ENCODE measurements at places on chromosomes 7 and 10.

GRCh38 chr10:84356928-84357327 is 28.5 kb downstream of the CCSER2 start:
- no peak for DNase-seq

DNA sequence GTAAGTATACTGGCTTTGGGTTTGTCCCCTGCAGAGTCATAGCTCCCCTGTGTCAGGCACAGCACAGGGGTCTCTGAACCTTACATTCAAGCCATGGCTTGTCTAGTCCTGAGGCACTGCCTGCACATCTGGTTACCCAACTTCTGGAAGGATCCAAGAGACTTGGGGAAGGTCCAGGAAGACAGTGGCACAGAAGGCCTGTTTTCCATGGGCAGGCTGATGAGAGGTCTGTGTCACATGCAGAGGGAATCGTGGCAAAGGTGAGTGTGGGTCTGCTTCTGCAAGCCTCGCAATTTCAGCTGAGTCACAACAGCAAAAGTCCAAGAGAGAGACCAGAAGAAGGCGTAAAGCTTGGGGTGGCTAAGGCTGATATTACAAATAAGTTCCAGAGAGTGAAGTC is 28.4 kb upstream of the BMPR1A start:
- DNase-seq = no peak

- DNase-seq = no peak
These were observed 236.8 kb downstream of the FRMD4A start for GRCh38 chr10:14093730-14094484.

DNA sequence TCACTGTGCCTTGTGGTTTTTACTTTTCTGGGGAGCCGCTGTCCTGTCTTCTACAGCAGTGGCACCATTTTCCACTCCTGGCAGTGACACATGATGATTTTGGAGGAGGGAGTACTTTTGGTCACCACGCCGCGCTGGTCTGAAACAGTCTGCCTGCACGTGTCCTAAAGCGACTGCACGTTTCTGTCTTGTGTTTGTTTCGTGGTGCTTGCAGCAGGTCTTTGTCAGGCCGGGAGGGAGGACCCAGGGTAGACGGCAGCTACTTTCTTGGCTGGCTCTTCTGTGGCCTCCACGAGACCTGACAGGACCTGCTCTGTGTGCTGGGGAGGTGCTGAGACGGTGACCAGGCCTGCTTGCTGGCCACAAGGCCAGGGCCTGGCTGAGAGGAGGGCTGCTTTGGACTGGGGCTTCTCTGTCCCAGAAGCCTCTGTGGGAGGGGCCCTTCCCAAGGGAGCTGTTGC is 82.0 kb downstream of the GLRX3 start:
- no peak for DNase-seq

- no peak for DNase-seq
These were observed 334.4 kb downstream of the SUGCT start for GRCh38 chr7:40468891-40469864.

- no peak for DNase-seq
These were observed 206.1 kb downstream of the CHRM2 start for GRCh38 chr7:137074391-137075030.

- DNase-seq = no peak
These were observed 4.0 kb upstream of the LEP start for GRCh38 chr7:128236924-128237586.

- DNase-seq = no peak
These were observed 22.6 kb upstream of the INPP5A start for GRCh38 chr10:132514821-132515520.

- DNase-seq = no peak
These were observed 706.8 kb upstream of the POT1 start for GRCh38 chr7:125636320-125636962.

- no peak for DNase-seq
These were observed 143.0 kb upstream of the HDAC9 start for GRCh38 chr7:18352339-18353255.

- DNase-seq = no peak
These were observed 25.2 kb upstream of the ITGB1 start for GRCh38 chr10:32982911-32983909.

All from GM06990 (cell line).